ENCODE measurements at places on chromosomes 12 and 14.

- DNase-seq, result no peak
Observed at GRCh38 chr12:109811624-109811995, 21.6 kb downstream of the TRPV4 start.

GRCh38 chr12:47265391-47265790 lies 185.6 kb upstream of the AMIGO2 start:
- DNase-seq, result no peak

GRCh38 chr12:68957273-68957672 lies 24.3 kb upstream of the CPM start:
- no peak for DNase-seq

- no peak for DNase-seq
Observed at GRCh38 chr14:21101802-21102413, 1.0 kb downstream of the TMEM253 start.

DNA sequence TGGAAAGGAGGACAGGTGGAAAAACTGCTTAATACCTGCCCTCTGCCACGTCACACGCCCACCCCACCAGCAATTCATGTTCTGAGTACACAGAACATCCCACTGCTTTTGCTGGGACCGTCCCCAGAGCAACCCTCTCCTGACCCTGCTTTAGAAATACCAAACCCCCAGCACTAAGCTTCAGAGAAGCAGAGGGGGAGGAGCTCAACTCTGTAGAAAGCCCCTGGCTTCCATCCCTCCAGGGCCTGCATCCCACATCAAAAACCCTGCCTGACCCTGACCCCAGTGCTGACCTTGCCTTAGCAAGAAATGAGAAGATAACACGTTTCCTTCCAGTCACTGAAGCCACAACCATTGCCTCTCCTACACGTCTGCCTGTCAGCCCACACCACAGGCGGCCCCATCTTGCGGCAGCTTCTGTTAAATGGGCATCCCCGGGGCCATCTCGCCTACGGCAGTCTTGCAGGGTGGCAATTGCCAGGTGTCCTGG lies 19.7 kb downstream of the VDR start:
- peak; percentile 88 for DNase-seq

- DNase-seq, result no peak
Observed at GRCh38 chr12:131736446-131737149, 25.7 kb downstream of the SFSWAP start.

- DNase-seq, result no peak
Observed at GRCh38 chr12:43676183-43676813, 82.3 kb downstream of the PUS7L start.

- no peak for DNase-seq
Observed at GRCh38 chr12:69529021-69529420, 56.2 kb upstream of the CCT2 start.

GRCh38 chr12:62448436-62448835 lies 18.2 kb upstream of the MON2 start:
- DNase-seq, result no peak

- DNase-seq, result no peak
Observed at GRCh38 chr12:2669560-2669959, 125.2 kb upstream of the FKBP4 start.

- no peak for DNase-seq
Observed at GRCh38 chr14:27242874-27243273, 645.0 kb upstream of the NOVA1 start.

- DNase-seq, result peak; percentile 58
Observed at GRCh38 chr14:61472011-61472672, 150.8 kb downstream of the PRKCH start.

GRCh38 chr12:27198036-27198435 lies 46.0 kb upstream of the STK38L start:
- DNase-seq, result no peak

- DNase-seq, result no peak
Observed at GRCh38 chr14:68043752-68044151, 224.2 kb downstream of the RAD51B start.

DNA sequence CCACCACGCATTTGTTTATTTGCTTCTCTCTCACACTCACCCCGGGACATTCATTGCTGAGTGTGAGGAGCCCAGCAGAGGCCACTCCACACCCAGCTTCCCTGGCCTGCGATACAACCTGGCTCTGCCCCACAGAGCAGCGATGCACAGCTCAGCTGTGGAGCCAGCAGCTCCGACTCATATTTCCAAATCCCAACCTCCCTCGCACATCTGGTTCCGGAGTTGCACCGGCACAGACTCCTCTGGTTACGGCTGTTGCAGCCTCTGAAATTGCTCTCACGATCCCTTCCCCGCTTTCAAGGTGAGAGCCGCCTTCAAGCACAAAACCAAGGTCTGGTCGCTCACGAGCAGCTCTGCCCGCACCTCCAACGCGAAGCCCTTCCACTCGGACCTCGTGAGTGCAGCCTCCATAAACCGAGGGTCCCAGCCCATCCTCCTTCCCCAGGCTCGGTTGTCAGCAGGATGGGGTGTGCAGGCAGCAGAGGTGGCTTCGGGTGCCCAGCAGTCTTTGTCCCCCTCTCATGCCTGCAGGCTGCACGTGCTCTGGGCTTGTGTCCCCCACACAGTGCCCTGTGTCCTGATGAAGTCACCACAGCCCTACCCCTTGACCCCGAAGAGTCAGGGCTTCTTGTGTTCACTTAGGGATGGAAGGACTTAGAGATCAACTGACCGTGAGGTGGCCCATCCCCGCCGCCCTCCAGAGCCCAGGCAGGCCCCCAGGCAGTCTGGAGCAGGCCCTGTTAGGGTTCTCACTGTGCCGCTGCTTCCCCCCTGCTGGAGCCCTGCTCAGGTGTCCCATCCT lies 184.3 kb downstream of the ADGRD1 start:
- no peak for DNase-seq

DNA sequence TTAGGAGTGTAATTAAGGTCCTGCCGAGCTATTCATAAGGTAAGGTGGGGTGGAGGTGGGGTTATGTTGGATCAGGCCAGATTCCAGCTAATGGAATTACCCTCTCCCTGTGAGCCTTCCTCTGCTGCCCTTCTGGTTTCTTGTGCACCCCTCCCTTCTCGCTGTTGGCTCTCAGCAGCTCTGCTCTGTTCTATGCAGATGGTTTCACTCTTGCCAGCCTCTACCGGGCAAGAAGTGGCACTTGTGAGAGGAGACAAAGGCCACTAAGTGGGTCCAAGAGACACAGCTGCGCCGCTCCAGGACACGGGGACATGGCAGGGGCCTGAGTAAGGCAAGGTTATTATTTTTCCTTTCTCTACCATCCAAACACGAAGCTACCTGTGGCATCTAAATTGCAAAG lies 334.4 kb downstream of the EMP1 start:
- DNase-seq, result no peak

GRCh38 chr14:101127224-101127623 lies 223.7 kb upstream of the RTL1 start:
- DNase-seq, result no peak

DNA sequence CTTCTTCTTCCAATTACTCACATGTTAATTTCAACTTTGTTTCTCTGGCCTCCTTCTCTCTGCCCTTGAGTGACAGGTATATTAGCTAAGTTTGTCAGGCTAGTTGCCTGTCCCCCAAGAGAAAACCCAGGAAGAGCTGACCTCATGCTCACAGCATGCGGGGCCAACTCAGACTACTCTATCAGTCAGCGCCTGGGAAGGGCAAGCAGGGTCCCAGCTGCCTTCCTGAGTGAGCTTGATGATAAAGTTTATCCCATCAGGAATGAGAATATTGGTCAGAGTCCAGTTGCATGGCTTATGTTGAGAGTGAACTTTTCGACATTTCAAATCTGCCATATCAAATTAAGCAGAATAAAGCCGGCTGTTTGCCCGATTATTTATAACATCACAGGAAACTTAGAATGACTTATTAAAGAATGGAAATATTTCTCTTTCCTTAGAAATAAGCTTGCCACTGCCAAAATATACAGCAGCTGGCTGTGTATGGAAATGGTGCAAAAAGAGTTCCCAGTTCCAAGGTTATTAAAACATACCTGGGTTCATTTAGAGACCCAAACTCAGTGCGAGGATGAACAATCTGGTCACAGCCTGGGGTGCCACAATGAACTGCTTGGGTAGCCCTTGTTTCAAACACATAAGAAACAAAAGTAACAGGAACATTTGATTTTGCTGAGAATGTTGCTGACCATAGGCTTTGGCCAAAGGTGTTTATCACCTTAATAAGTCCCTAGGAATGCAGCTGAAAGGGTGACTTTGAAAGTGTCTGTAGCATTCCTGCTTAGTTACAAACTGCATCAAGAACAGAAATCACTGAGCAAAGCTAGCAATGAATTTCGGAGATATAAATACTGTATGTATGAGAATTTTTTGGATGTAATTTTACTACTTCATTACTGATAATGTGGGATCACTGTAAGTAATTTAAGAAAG lies 1553.8 kb upstream of the FLRT2 start:
- no peak for DNase-seq

DNA sequence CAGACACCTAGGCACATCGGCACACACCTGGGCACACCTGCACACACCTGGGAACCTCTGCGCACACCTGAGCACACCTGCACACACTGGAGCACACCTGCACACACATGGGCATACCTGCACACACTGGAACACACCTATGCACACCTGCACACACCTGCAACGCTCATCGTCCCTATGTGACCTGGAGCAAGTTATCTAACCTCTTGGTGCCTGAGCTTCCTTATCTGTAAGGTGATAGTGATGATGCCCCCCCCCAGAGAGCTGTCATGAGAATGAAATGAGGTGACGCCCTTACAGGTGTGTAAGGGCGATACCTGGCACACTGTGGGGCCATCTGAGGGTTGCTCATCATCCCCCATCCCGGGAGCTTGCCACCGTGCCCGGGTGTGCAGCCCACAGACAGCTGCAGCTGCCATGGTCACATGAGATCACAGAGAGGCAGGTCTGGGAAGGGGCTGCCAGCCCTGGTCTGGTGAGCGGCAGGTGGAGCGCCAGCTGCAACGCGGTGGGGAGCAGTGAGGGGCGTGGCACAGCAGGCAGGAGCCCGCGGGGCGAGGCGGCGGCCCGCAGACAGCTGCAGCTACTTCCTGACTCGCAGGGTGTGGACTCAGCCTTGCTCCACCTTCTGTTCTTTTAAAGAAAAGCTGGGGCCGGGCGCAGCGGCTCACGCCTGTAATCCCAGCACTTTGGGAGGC lies 59.9 kb upstream of the FBRSL1 start:
- no peak for DNase-seq

GRCh38 chr12:58766513-58766870 lies 153.8 kb downstream of the LRIG3 start:
- no peak for DNase-seq

DNA sequence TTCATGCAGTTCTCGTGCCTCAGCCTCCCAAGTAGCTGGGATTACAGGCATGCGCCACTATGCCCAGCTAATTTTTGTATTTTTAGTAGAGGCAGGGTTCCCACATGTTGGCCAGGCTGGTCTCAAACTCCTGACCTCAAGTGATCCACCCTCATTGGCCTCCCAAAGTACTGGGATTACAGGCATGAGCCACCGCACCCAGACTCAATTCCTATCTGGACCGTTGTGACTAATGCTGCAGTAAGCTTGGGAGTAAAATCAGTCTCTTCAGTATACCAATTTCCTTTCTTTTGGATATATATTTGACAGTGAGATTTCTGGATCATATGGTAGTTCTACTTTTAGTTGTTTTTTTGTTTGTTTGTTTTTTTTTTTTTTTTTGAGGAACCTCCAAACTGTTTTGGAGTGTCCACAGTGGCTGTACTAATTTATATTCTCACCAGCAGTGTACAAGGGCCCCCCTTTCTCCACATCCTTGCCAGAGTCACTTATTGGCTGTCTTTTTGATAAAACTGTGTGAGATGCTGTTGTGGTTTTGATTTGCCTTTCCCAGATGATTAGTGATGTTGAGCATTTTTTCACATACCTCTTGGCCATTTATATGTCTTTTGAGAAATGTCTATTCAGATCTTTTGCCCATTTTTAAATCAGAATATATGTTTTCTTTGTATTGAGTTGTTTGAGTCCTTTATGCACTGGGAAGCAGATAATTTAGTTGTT lies 37.3 kb upstream of the EVL start:
- no peak for DNase-seq

GRCh38 chr14:52397844-52398243 lies 83.7 kb downstream of the PTGER2 start:
- no peak for DNase-seq

GRCh38 chr14:82403987-82404386 lies 870.3 kb upstream of the SEL1L start:
- no peak for DNase-seq

DNA sequence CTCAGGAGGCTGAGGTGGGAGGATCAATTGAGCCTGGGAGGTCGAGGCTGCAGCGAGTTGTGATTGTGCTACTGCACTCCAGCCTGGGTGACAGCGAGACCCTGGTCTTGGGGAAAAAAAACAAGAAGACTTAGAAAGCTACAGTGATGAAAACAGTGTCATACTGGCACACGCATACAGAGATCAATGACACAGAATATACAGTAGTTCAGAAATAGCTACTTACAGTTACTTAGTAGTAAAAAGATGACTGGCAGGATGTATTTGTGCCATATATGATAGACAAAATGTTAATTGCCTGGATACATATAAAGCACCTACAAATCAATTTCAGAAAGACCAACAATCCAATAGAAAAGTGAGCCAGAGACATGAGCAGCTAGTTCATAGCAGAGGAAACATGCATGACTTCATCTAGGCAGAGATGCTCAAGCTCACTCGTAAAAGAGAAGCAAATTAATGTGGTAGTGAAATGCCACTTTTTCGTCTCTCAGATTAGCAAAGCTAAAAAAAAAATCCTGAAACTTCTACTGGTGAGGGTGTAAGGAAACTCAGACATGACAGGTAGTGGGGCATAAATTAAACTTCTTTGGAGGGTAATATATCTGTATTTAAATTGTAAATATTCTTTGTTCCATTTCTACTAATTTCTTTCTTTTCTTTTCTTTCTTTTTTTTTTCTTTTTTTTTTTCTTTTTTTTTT lies 2.5 kb upstream of the ALDH2 start:
- no peak for DNase-seq

DNA sequence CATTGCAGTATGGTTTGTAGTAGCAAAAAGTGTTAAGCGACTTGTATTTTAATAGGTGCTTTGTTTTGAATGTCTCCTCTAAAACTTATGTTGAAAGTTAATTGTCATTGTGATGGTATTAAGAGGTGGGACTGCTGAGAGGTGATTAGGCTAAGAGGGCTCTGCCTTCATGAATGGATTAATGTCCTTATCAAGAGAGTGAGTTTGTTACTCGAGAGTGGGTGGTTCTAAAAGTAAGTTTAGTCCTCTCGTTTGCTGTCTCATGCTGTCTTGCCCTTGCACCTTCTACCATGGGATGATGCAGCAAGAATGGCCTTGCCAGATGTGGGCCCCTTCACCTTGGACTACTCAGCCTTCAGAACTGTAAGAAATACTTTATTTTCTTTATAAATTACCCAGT lies 17.4 kb downstream of the ZDHHC17 start:
- no peak for DNase-seq

- DNase-seq, result no peak
Observed at GRCh38 chr14:96272777-96273473, 16.9 kb downstream of the BDKRB1 start.

GRCh38 chr12:78530100-78530765 lies 334.3 kb upstream of the SYT1 start:
- no peak for DNase-seq

DNA sequence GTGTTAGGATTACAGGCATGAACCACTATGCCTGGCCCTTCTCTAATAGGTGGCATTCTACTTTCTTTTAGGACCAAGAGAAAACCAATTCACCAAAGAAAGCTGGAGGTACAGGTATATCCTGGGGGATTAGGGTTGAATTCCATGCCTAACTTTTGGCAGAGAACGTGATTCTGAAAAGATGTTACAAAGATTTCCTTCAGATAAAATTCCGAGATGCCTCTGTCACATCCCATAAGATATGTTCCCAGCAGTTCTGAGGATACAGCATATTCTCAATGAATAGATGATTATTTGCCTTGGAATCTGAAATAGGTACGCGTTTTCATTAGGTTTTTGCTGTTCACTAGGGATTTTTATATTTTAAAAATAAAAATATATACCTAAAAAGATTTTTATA lies 111.9 kb upstream of the KRAS start:
- DNase-seq, result no peak
